Activated CD4-positive, alpha-beta memory T cell treated with anti-CD3 and anti-CD28 coated beads, Interleukin-2, amount 10 ng/mL, durations not matched to agents 7 days and 5 days (primary cell): ENCODE measurements at places on chromosomes 3 and 15. TPM values are rescaled to one million over a fixed set of nuclear protein-coding genes. Genes with fewer than 3 reads are reported as not detected.

GP5 gene
- 1.3 TPM for total RNA-seq

DNA sequence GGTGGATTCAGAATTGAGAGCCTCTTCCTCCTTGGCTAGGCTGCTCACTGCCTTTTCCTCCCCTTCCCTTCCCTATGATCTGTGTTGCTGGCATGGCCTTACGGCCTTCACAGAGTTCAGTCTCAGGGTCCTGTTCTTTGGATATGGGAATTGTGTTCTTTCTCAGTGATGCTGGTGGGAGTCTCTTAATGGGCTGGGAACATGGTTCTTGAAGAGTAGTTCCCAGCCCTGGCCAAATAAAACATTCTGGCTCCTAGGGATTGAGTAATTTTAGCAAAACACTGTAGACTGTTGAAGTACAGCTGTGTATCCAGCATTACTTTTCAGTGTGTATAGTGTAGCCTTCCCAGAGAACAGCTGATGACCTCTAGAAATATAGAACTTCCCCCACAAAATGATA, 22.6 kb upstream of the FILIP1L start:
- no peaks in the 10 kb centered on the region for H3K27me3 ChIP-seq
- no peak for DNase-seq
- H3K27ac ChIP-seq, result no peak overlapping the region
- no peaks in the 10 kb centered on the region for H3K36me3 ChIP-seq
- no peak overlapping the region for H3K4me3 ChIP-seq
- no peaks in the 10 kb centered on the region for H3K4me1 ChIP-seq

MED12L gene
- total RNA-seq, result 1.6 TPM

DNA sequence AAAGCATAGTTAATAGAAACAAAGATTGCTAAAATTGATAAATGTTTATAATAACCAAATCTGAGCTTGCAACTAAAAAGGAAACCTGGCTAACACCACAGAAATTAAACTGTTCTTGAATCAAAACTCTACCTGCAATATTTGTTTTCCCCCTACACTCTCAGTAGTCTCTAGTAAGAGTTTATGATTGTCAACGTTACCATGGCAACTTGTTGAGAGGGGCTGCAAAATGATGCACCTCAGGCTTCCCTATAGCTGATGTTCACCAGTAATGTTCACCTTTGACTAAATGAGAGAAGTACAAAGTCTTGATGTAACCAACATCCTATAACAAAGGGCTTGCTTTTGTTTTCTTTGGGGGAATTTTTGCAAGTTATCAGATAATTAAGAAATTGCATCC, 101.1 kb upstream of the FHIT start:
- no peaks in the 10 kb centered on the region for H3K4me1 ChIP-seq
- no peak for DNase-seq
- no peaks in the 10 kb centered on the region for H3K36me3 ChIP-seq
- H3K27ac ChIP-seq, result no peak overlapping the region

- H3K36me3 ChIP-seq, result no peaks in the 10 kb centered on the region
- H3K4me1 ChIP-seq, result no peaks in the 10 kb centered on the region
- H3K27ac ChIP-seq, result no peak overlapping the region
- H3K27me3 ChIP-seq, result peaks cover 15% of the 10 kb centered on the region
- DNase-seq, result no peak
Observed at GRCh38 chr3:11071096-11071755, 78.7 kb downstream of the SLC6A1 start.

GRCh38 chr3:112482675-112483074, 16.6 kb downstream of the BTLA start:
- H3K27me3 ChIP-seq, result no peaks in the 10 kb centered on the region
- peaks cover 45% of the 10 kb centered on the region for H3K4me1 ChIP-seq
- peak overlapping the region; percentile 12 for H3K27ac ChIP-seq
